Neural crest cell (in vitro differentiated cells): ENCODE measurements at places on chromosomes 11 and 22. TPM values are rescaled to one million over a fixed set of nuclear protein-coding genes. Genes with fewer than 3 reads are reported as not detected.
A peak's percentile ranks its signal among the peaks of the same experiment; 100 is the strongest.

The NFAM1 gene
- 0.07 TPM in 1 of 2 replicates, not detected in the other for total RNA-seq

DNA sequence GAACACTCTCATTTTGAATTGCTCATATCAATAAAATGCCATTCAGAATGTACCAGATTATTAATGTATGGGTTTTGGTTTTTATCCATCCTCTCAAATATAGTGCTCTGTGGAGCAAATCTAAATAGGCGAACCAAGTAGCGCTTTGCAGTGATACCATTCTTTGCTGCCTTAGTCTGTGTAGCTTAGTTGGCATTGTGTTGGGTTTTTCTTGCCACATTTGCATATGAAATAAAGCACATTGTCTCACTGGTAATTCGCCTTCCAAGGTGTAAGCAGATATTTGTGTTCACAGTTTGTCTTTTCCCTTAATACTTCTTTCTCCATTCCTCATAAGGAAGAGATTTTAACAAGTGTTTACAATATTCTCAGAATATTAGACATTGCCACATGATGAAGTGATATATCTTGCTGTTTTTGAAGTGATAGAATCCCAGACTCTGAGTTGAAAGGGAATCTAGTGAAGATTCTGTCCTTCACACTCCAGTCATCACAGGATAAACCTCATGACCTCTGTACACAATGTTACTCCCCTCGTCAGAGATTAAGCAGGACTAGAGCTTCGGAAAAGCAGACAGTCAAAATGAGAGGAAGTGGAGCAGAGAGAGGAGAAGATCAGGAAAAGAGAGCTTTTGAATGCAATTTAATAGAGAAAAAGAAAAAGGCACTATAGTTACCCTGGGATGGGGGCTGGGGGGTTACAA, 16.5 kb downstream of the C11orf91 start:
- DNase-seq = no peak

- no peak for DNase-seq
These were observed 6.8 kb downstream of the SLN start for GRCh38 chr11:107705027-107705426.

DNA sequence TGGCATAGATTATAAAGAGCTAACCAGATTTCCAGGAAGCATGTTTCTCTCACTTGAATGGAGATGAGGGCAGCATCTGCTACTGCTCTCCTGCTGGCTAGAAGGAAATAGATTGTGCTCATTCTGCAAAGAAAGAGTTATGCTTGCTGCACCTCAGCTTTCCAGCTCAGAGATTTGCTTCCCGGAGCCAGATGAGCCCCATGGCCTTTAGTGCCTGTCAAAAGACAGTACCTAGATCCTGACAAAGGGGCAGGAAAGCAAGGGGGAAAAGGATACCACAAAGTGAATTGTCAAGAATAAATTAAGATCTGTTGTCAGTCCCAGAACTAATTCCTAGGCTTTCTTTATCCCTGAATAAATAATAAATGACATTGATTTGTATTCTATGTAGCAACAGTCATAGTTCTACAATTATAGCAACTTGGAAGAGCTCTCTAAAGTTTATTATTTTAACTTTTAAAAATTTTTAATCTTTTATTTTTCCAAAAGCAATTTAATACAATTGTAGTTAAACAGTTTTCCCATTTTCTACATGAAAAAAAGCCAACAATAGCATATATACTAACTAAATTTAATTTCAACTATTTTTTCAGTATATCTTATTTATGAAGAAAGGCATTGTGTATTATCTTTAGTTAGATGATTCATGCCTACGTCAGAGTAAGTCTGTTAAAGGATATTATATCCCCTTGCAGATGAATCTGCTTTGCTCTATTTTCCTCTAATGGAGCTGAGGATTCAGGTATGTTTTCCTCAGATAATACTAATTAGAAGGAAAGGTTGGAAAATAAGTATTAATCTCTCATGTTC, 306.1 kb upstream of the DDI1 start:
- no peak for DNase-seq

GRCh38 chr11:65224930-65225278, 36.9 kb upstream of the POLA2 start:
- no peak for DNase-seq

DNA sequence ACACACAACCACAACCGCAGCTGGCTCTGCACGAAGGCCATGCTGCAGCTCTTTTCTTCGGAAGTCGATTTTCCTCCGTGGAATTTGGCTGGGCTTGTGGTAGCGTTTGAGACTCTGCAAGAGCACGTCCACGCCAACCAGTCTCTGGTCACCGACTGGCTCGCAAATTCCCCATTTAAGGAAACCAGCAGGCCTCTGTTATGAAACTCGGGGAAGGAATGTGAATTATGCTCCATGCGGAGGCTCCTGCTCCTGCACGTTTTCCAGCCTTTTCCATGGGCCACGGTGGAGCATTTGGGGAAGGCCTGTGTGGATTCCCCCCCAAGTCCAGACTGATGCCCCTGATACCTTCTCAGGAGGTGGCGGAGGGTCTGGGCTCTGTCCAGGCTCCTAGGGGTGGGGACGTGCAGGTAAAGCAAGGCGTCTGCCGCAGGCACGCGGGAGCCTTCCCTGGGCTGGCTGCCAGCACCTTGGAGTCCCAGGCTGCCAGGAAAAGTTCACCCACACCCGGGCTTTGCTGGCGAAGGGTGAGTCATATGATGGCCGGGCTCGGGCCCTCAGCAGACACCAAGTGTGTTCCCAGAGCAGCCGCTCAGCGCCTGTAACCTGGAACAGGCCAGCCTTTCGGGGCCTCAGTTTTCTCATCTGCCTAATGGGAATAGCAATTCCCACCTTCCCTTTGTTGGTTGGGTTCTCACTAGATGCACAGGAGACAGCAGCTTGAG, 41.9 kb downstream of the LRP5 start:
- DNase-seq = no peak

- peak; percentile 73 for DNase-seq
These were observed at the start of gene BSX for GRCh38 chr11:122981388-122982264. BSX (minus strand) TSS chr11:122981834; CDS start chr11:122981671, 163 bp downstream.

GRCh38 chr11:96254854-96255253, 88.1 kb downstream of the MAML2 start:
- no peak for DNase-seq
